Tibial nerve (tissue), 4 donors: ENCODE measurements at places on chromosomes 11 and 22.

DNA sequence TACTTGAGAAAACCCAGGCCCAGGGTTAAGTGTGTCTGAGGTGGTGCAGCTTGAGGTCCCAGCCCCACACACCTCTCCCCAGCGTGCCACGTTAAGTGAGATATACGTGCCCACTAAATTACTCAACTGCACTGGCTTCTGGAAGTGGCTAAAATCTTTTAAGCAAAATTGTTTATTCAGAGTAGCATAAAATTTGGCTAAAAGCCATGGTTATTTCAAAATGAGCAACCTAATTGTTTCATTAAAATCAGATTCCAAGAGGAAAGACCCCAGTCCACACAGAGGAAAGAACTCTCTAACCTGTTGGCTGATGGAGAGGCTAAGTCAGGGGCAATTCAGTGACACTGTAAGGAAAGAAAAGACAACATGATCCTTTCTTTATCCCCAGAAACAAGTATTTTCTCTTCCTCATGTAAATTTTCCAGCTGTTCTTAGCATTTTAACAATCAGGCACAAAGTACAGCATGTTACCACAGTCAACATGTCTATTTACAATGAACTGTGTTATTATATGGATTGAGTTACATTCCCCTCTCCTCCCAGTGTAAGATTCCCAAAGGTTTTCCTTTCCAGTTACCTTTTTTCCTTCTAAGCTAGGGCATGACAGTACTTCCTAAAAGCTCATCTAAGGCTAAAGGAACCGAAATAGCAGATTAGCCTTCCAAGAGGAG lies 26.6 kb downstream of the NUP50 start:
- DNase-seq = no peak

DNA sequence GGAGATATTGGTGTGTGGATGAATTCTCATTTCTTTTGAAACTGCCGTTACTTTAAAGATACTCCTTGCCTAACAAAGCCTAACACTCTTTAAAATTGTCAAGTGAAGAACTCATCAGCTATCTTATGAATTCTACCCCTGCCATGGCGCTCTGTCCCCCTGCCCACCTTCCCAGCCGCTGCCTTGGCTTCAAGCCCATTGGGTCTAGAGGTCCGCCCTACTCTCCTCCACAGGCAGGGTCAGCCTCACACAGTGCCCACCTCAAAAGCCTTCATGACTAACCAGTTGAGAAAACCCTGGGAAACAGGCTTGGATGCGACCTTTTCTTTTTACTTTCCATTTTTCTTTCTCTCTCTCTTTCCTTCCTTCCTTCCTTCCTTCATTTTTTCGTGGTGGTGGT lies 128.6 kb downstream of the RRAS2 start:
- no peak for DNase-seq

- DNase-seq = no peak
Observed at GRCh38 chr22:35039625-35040024, 26.3 kb upstream of the ISX start.

DNA sequence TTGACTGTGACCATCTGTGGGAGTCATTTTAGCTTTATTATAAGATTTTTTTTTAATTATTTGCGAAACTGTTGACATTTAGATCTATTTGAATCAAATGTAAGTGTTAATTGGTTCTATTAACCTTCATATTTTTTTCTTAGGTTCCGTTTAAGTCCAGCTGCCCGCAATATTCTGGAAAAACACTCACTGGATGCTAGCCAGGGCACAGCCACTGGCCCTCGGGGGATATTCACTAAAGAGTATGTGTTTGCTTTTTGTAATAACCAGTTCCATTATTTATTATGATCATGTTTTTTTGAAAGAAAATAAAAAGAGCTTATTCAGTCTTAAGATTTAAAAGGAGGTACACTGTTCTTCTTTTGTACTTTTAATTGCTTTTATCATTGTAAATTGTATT lies 43.9 kb downstream of the PDHX start:
- DNase-seq = peak; percentile 35

DNA sequence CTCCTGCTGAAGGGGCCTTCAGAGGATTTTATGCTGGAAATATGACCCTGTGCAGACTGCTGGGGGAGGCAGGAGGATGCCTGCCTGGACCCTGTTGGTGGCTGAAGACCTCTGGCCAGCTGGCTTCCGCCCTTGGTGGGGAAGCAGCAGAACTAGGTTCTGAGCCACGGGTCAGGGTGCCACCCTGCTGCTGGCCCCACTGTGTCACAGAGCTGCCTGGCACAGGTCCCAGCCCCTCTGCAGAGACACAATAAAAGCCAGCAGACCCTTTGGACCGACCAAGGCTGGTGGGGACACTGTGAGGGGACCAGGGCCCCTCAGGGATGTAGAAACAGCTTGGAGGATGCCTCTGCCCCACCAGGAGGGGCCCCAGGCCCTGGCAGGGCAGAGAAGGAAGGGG lies 6.9 kb upstream of the SREBF2 start:
- no peak for DNase-seq

DNA sequence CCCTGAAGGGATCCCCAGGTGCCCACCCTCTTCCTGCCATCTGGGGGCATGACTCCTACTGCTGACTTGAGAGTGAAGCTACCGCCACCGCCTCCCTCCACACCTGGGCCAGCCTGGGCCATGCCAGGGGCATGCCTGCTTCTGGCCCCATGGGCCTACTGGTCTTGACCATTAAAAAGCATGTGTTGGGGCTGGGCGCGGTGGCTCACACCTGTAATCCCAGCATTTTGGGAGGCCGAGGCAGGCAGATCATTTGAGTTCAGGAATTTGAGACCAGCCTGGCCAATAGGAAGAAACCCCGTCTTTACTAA lies 37.7 kb upstream of the CCDC188 start:
- no peak for DNase-seq

DNA sequence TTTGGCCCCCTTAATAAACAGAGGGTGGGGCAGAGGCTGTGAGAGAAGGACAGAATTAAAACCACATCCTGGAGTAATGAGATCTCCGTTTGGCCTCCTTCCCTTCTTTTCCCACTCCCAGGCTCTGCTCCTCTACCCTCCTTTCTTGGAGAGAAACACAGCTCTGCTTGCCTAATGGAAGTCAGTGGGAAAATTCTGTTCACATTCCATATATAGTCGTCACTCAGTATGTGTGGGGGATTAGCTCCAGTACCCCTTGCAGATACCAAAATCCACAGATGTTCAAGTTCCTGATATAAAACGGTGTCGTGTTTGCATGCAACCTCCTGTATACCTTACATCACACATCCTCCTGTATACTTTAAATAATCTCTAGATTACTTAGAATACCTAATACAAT lies 37.6 kb upstream of the THY1 start:
- DNase-seq = no peak

DNA sequence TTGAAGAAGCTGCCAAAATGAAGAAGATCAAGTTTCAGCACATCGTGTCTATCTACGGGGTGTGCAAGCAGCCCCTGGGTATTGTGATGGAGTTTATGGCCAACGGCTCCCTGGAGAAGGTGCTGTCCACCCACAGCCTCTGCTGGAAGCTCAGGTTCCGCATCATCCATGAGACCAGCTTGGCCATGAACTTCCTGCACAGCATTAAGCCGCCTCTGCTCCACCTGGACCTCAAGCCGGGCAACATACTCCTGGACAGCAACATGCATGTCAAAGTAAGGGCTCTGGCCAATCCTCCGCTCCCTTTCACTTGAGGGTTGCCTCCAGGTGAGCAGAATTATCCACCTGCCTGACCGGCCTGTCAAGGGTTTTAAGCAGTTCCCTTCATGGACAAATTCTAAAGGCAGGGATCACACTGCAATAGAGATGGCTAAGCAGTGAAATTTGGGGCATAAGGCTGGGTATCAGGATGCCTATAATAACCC lies 6.0 kb downstream of the ANKK1 start:
- no peak for DNase-seq

GRCh38 chr11:94326947-94327346 lies 22.6 kb downstream of the IZUMO1R start:
- no peak for DNase-seq

DNA sequence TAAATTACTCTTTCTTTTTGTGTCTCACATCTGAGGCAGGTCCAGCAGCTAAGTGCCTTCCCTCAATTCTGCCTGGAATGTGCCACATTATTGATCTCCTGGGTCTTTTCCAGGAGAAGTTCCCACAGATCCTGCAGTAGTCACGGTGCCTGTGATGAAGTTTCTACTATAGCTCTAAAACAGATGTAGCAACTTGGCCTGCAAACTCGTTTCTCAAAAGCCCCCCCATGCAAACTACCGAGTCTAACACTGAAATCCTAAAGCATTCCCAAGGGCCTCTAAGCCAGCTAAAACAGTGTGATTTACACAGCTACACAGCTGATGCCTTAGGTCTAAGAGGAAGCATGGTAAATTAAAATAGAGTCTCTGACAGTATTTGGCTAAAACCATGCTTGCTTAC lies 54.3 kb downstream of the DDI1 start:
- no peak for DNase-seq

DNA sequence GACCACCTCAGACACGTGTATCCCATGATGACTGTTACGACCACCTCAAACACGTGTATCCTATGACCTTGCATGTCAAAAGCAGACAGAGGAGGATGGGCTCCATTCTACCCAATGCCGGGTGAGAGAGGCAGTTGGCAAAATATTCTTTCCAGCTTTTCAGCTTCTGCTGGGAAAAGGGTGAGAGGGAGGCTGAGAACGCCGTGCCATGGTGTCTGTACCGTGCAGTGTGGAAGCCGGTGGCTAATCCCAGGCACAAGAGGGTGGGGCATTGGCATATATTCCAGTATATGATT lies 1478.4 kb downstream of the TBC1D22A start:
- DNase-seq = no peak

DNA sequence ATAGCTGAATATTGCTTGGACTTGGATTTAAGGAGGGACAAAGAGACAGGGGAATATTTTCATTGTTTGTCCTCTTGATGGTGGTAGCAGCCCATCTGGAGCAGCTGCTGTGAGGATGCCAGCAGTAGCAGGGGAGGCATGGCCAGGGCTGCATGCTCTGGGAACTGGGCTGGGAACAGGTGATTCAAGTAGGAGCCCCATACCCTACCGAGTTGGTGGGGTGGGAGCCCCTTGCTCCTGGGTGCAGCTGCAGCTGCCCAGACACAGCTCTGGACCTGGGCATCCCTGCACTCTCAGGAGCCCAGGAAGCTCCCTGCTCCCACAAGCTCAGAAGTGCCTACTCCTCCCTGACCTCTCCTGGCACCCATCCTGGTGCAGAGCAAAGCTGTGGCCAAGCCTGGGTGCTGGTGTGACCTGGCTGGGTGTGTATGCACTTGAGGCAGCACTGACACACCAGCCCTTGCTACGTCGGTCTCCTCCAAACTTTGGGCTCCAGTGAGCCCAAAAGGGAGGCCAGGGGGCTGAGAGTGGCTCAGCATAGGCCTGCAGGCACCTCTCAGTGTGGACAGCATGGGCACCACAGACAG lies 341.8 kb upstream of the CCDC179 start:
- no peak for DNase-seq

DNA sequence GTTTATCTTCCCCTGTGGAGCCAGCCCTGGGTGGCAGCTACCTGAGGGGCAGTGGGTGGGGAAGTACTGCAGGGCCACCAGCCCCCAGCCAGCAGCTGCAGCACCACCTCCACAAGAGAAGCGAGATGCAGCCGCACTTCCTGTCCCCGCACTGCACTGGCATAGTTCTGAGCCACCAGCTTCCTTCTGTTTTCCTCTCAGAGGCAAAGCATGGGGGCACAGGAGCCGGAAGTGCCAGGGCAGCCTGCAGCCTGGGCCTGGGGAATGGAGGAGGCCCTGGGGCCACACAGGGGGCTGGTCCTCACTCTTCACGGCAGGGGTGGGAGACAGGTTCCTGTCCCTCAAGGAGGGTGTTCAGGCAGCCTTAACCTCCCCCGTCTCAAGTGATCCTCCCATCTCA lies 11.9 kb upstream of the SH3BP1 start:
- DNase-seq = no peak

GRCh38 chr11:134757633-134758032 lies 345.6 kb upstream of the B3GAT1 start:
- no peak for DNase-seq

- DNase-seq = no peak
Observed at GRCh38 chr11:117972629-117973502, 13.3 kb upstream of the IL10RA start.

GRCh38 chr22:28560046-28560742 lies 119.4 kb downstream of the TTC28 start:
- DNase-seq = no peak

GRCh38 chr11:59680287-59681154 lies 11.7 kb upstream of the PATL1 start:
- DNase-seq = peak; percentile 47

DNA sequence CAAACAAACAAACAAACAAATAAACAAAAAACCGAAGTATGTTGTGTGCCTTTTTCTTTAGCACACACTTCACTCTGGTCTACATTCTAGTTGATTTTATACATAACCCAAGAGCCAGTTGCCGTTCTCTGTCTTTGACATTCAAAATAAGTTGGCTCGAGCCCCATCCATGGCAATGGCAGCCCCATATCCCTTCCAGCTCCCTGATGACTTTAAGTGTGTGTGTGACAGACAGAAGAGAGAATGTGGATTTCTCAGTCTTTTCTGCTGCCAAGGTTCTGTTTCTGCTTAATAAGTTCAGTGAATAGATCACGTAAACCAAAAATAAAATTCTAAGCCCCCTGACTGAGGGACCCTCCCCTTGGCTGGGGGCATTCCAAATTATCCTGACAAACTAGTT lies 100.6 kb upstream of the TENM4 start:
- DNase-seq = no peak

- no peak for DNase-seq
Observed at GRCh38 chr11:117733316-117733715, 63.7 kb downstream of the DSCAML1 start.

GRCh38 chr11:120740380-120740779 lies 228.8 kb downstream of the GRIK4 start:
- DNase-seq = no peak

DNA sequence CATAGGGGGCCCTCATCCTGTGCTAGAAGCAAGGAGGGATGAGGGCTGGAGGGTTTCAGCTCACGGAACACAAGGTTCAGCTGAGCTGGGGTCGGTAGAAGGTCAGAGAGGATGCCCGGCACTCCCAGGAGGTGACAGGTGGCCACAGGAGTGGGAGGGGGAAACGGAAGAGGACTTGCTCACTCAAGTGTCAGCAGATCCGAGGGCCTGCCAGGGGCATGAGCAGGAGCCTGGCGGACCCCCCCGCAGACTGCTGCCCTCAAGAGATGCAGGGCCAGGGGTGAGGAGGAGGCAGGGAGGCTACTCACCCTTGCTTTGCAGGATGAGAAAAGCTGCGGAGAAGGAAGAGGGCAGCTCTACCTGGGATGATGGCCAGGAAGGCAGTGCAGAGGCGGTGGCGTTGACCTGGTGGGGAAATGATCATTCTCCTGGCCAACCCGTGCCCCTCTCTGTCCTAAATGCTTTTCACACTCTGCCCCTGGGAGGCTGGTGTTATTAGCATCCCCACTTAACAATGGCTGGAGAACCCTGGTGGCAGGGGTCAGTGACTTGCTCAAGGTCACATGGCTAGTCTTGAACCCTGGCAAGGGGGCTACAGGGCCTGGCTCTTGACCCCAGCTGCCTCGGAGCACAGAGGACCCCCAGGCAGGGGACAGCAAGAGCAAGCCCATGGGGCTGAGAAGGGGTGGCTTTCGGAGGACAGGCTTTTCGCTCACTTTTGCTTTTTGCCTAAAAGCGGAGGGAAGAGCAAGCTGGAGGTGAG lies 30.1 kb upstream of the CSNK1E start:
- DNase-seq = peak; percentile 10

GRCh38 chr11:27973851-27974536 lies 134.0 kb downstream of the KIF18A start:
- no peak for DNase-seq
